ENCODE measurements at places on chromosomes 7 and 10. TPM values are rescaled to one million over a fixed set of nuclear protein-coding genes. Genes with fewer than 3 reads are reported as not detected.
A peak's percentile ranks its signal among the peaks of the same experiment; 100 is the strongest.

DNA sequence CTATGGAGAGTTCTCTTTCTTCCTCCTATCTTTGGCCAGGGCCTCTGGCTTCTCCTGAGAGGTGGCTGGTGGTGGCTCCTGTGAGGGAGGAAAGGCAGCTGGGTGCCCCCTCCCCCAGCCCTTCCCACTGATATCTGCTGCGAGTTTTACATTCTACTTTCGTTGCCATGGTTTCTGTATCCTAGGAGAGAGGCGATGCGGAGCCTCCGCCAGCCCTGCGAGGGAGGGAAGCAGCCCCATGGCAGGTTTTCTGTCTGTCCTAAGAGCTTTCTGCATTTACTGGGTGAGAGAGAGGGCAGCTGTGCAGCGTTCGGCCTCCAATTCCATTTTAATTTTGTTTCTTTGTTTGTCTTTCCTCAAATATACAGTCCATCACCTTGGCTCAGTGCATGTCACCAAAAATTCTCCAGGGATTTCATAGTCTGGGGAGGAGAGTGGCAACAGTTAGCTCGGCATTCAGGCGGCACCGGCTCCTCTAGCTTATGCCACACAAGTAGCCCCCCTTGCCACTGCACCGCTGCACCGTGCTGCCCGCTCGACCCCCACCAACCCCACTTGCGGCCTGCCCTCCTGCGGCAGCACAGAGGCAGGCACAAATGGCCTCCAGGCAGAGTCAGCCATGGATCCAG is 20.4 kb downstream of the DNAJB12 start:
- peak overlapping the region; percentile 41 for H3K4me3 ChIP-seq
- no peak for DNase-seq
- H3K27ac ChIP-seq: peak overlapping the region; percentile 76

DNA sequence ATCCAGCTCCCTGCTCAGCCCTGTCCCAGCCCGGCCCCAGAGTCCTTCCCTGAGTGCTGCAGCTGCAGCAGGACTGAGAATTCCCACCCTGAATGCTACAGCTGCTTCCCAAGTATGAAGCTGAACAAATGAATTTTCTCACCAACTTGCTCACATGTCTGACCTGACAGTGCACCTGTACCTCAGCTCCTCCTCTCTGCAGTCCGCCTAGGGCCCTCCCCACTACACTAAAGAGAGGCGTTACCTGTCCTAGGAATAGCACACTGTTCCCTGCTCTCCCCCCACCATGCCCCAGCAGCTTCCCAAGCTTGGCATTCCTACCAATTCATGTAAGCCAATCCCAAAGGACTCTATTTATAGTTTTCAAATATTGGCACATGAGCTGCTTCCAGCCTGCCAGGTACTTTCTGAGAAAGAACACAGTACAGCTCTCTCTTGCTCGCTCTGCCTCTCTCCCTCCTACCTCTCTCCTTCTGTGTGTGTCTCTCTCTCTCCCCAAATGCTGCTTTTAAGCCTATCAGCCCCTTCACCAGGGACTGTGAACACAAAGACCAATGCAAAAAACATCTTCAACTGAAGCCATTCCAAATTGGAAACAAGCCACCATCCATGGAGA is 400.1 kb downstream of the TNS3 start:
- H3K27me3 ChIP-seq: no peaks in the 10 kb centered on the region
- H3K4me1 ChIP-seq: no peaks in the 10 kb centered on the region
- no peak for DNase-seq
- H3K36me3 ChIP-seq: no peaks in the 10 kb centered on the region
- no peak overlapping the region for H3K27ac ChIP-seq

GRCh38 chr10:11759347-11759746 is 17.2 kb downstream of the ECHDC3 start:
- no peak for DNase-seq
- H3K4me1 ChIP-seq: no peaks in the 10 kb centered on the region
- no peaks in the 10 kb centered on the region for H3K36me3 ChIP-seq
- no peaks in the 10 kb centered on the region for H3K27me3 ChIP-seq
- H3K27ac ChIP-seq: no peak overlapping the region

GRCh38 chr7:52825611-52826010 is 209.8 kb upstream of the POM121L12 start:
- H3K27ac ChIP-seq: no peak overlapping the region
- H3K4me3 ChIP-seq: no peak overlapping the region
- H3K36me3 ChIP-seq: no peaks in the 10 kb centered on the region
- H3K27me3 ChIP-seq: no peaks in the 10 kb centered on the region
- no peak for DNase-seq

GRCh38 chr10:127563718-127564553 is 14.8 kb downstream of the NPS start:
- no peak overlapping the region for H3K4me3 ChIP-seq
- no peak for DNase-seq
- no peak overlapping the region for H3K27ac ChIP-seq
- H3K36me3 ChIP-seq: no peaks in the 10 kb centered on the region

DNA sequence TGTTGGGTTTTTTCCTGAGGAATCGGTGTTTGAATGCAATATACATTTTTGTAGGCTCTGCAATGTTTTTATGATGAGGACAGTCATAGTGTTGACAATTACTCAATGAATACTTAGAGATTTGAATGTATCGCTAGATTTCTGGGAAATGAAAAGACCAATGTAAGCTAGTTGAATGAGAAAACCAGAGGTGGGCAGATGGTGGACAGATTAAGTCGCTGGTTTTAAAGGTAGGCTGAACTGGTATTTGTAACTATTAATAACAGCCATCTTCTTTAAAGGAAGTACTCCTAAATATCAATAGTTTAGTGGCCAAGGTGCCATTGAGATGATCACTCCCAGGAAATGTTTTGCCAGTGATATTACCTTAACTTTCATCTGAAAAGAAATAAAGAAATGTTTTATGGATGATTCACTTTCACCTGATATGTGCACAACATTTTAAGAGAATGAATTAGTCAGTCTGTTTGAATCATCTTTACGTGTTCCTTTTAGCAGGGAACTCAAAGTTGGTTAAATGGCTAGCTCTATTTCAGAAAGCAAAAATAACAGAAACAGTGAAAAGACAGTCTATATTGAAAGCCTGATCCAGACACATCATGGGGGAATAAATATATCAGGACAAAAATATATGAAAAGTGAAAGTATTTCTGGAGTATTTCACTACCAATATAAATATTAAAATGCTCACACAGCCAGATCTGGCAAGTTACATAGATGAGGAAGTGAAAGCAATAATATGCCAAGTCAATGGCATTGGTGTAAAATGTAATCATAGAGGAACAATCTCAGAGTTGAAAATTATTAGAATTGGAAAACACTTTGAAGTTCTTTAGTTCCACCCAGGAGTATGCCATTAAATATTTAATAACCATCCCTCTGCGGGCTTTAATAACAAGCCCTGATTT is 20.7 kb downstream of the MET start:
- DNase-seq: no peak
- no peaks in the 10 kb centered on the region for H3K27me3 ChIP-seq
- no peaks in the 10 kb centered on the region for H3K4me1 ChIP-seq

DNA sequence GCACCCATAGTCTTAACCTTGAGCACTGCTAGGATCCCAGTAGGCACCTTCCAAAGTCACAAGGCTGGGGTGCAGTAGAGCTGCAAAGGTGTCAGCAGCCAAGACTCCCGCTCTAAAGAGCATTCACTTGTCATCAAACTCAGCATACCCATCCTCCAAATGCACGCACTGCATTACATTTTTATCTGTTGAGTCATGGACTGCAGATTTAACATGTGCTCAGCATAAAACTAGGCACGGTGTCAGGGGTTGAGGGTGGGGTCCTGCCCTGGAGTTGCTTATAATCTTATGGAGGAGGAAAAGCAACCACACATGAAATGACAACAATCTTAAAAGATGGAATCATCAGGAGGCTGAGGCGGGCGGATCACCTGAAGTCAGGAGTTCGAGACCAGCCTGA is 102.6 kb downstream of the PARP12 start:
- no peak for DNase-seq
- no peak overlapping the region for H3K27ac ChIP-seq
- no peak overlapping the region for H3K4me3 ChIP-seq
- no peaks in the 10 kb centered on the region for H3K27me3 ChIP-seq
- no peaks in the 10 kb centered on the region for H3K4me1 ChIP-seq
- no peaks in the 10 kb centered on the region for H3K36me3 ChIP-seq

DNA sequence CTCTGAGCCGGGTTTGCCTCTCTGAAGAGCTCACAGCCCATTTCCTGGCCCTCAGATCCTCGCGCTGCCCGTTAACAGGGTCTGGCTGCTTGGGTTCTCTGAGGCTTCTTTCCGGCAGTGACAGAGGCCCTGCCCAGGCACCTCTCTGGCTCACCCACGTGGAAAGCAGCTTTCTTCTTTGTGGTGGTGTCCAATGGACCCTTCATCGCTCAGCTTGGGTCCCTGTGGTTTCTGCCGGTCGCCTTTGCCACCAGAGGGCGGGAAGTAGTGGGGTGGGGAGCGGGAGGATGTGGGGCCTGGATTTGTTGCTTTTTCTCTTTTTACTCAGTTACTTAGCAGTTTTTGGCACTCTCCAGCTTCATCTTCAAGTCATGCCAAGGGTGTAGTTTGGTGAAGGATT is 15.6 kb upstream of the JAKMIP3 start:
- no peaks in the 10 kb centered on the region for H3K27me3 ChIP-seq
- no peaks in the 10 kb centered on the region for H3K4me1 ChIP-seq
- no peak for DNase-seq
- H3K4me3 ChIP-seq: no peak overlapping the region

DNA sequence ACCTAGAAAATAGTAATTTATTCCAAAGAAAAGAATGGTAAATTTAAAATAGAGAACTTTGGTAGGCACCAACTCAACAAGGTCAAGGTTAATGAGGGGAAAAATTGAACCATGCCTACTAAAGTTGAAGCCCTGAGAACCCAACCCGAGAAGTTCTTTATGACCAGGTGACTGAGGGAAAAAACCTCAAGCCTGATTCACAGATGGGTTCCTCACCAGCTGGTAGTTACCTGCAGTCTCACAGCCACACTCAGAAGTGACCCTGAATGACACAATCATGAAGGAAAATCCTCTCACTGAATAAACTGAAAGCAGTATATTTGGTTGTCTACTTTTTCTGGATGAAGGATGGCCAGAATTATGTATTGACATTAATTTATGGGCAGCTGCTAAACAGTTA is 7.0 kb downstream of the C10orf67 start:
- no peak overlapping the region for H3K4me3 ChIP-seq
- no peak overlapping the region for H3K27ac ChIP-seq
- no peak for DNase-seq
- no peaks in the 10 kb centered on the region for H3K27me3 ChIP-seq
- peaks cover 32% of the 10 kb centered on the region for H3K4me1 ChIP-seq

DNA sequence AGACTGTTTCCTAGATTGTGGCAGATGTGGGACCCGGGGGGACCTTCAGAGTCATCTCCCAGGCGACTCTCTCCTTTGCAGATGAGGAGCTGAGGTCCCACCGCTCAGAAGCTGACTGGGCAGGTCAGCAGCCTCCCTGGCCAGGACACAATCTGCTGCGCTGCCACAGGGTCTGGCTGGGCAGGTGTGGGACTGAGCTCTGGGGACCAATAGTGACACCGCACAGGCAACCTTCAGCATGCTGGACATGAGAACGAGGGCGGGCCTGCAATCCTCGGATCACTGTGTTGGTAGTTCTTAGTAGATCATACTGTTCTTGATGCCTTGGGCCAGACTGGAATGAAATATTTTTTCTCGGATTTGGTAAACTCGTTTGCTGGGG is 20.5 kb upstream of the CRYGN start:
- no peaks in the 10 kb centered on the region for H3K4me1 ChIP-seq
- no peaks in the 10 kb centered on the region for H3K36me3 ChIP-seq
- no peaks in the 10 kb centered on the region for H3K27me3 ChIP-seq
- H3K27ac ChIP-seq: no peak overlapping the region
- DNase-seq: no peak
- H3K4me3 ChIP-seq: no peak overlapping the region

GRCh38 chr7:44163591-44163990 is 22.5 kb upstream of the MYL7 start:
- H3K4me3 ChIP-seq: no peak overlapping the region
- no peaks in the 10 kb centered on the region for H3K27me3 ChIP-seq
- no peak for DNase-seq
- H3K4me1 ChIP-seq: no peaks in the 10 kb centered on the region
- H3K27ac ChIP-seq: no peak overlapping the region

DNA sequence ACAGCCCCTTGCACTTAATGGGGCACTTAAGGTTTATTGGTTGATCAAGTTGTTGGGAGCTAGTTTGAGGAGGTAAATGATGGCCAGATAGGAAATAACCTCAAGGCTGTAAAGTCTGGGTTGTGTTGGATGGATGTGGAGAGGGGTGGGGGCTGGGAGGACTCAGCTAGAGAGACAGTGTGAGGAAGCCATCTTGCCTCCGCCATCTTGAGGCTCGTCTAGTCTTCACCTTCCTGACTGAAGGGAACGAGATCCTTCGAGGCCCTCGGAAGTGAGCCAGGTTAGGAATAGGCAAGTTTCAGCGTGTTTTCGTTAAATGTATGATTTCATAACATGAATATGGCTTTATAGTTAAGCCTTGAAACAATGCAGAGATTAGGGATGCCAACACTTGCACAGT is 5.5 kb downstream of the GALNT17 start:
- no peak for DNase-seq
- no peaks in the 10 kb centered on the region for H3K36me3 ChIP-seq
- H3K4me3 ChIP-seq: no peak overlapping the region
- H3K27me3 ChIP-seq: no peaks in the 10 kb centered on the region
- H3K27ac ChIP-seq: no peak overlapping the region

DNA sequence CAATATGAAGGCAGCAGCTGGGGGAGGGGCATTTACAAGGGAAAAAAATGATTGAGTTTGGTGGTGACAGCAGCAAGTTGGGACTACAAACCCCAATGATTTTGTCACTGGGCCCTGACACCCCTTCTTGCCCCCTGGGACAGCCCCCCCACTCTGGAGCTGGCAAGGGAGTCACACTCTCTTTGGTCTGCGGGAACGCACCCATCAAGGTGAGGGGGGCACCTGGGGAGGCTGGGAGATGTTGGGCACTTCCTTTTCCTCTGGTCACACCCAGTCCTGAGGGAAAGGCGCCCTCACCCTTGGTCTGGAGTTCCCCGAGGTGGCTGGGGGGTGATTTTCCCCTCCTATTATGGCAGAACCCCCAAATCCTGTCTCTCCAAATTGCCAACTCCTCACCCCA is 24.4 kb downstream of the EPHB4 start:
- H3K36me3 ChIP-seq: no peaks in the 10 kb centered on the region
- H3K4me3 ChIP-seq: no peak overlapping the region
- no peak overlapping the region for H3K27ac ChIP-seq
- DNase-seq: no peak
- H3K4me1 ChIP-seq: no peaks in the 10 kb centered on the region
- no peaks in the 10 kb centered on the region for H3K27me3 ChIP-seq

DNA sequence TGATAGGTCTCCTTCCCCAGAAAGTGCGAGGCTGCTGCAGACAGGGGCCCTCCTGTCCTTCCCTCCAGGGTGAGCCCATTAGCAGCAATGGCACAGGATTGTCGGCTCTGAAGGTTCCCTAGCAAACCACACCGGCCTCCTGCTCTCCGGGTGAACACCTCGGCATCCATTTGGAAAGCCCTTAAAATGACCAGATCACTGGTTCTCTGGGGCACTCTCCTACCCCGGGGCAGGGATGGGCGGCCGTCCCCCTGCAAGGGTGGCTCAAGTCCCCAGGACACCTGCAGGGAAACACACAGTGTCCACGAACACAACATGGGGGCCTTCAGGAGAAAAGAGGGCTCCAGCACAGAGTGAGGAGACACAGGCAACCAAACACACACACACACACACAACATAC is 459.1 kb downstream of the PTPRN2 start:
- DNase-seq: no peak
- no peak overlapping the region for H3K27ac ChIP-seq
- no peaks in the 10 kb centered on the region for H3K27me3 ChIP-seq
- no peaks in the 10 kb centered on the region for H3K36me3 ChIP-seq
- no peak overlapping the region for H3K4me3 ChIP-seq

Gene ZNF239
- 6.2 TPM for total RNA-seq

Gene ANKRD2
- total RNA-seq: not detected

Gene GATA3
- 63.8 TPM for total RNA-seq

Gene OPN4
- total RNA-seq: not detected

Measured in CD4-positive, alpha-beta memory T cell (primary cell).